ENCODE measurements at places on chromosomes 1 and 21.

DNA sequence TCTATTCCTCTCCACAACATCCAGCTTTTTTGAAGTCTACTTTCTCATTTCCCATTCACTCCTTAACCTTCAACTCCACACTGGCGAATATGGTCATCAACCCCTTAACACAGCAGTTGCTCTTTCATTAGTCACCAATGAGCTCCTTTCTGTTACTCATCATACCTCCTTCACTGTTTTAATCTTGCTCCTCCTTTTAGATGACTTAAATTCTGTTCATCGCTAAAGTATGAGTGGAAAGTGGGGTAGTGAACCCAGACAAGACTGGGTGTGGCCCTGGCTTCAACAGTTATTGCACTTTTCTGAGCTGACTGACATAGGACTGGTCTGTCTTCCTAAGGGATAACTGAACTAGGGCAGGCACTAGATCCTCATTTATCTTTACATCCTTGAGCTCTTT lies 51.3 kb downstream of the AKT3 start:
- DNase-seq = no peak

GRCh38 chr1:47788761-47789160 lies 208.4 kb downstream of the TRABD2B start:
- no peak for DNase-seq

DNA sequence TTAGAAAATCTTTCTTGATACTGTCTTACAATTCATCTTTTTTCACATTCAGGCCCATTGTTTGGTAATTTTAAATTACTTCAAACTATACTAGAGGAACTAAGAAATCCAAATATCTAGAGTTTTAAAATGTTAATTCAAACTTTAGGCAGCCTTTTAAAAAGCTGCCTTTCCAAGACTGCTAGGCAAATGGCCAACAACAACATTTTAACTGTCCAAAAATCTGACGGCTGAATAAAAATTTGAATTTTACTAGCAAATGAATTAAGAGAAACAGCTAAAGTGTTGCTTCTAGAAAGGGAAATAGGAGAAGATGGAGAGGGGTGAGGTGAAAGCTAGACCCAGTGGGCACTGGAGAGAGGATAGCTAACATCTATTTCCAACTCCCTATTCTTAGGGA lies 17.2 kb downstream of the DPYD start:
- DNase-seq = no peak

- no peak for DNase-seq
These were observed 71.9 kb downstream of the SCCPDH start for GRCh38 chr1:246795906-246796694.

All from cortex of kidney (tissue), 1 donor.